ENCODE measurements at places on chromosomes 2 and 18. TPM values are rescaled to one million over a fixed set of nuclear protein-coding genes. Genes with fewer than 3 reads are reported as not detected.

The USP14 gene
- 53.9 TPM for total RNA-seq

DNA sequence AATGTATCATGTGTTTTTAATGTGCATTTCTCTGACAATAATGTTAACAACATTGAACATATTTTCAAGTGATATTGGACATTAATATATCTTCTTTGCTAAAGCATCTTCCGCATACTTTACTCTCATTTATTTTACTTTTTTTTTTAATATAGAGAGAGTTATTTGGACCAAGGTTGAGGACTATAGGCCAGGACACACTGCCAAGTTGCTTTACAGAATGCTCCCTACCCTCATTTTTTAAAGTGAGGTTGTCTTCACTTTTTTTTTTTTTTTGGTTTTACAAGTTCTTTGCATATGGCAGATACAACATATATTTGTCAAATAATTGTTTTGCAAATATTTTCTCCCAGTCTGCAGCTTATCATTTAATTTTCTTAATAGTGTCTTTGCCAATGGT is 201.8 kb downstream of the OSR1 start:
- DNase-seq, result no peak

- no peak for DNase-seq
Measured at GRCh38 chr18:74110976-74111375, 36.7 kb downstream of the FBXO15 start.

The GULP1 gene
- total RNA-seq, result not detected

The C2orf66 gene
- total RNA-seq, result not detected

The AOX1 gene
- total RNA-seq, result not detected

The TMEM247 gene
- total RNA-seq, result not detected

GRCh38 chr2:64952096-64952495 is 37.1 kb upstream of the SLC1A4 start:
- no peak for DNase-seq

DNA sequence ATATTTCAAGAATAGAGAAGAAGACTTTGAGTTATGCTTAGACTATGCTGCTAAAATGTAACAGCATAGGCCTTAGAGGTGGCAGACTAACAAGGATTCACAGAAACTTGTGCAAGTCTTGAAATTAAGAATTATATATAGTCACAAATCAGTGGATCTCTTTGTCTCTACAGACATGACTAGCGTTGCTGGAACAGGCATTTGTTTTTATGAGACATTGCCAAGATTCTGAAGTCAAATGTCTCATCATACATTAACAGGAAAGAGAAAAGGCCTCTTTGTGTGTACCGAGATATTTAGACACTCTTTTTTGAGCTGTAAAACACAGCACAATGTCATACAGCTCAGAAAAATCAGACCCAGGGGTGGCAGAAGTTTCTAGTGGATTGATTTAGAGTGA is 207.1 kb downstream of the TMX3 start:
- no peak for DNase-seq

DNA sequence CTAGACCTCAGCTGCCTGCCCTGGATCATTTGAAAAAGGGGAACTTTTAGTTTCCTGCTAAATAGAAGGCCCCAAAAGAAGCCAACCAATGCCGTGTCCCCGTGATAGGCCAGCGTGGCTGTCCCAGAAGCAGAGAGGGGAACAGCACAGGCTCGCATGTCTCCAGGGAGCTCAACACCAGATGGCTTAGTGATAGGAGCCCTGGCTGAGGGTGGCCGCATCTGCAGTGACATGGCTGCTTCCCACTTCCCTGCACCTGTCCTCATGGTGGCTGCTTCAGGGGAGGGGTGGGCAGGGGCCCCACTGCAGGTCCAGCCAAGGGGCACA is 79.6 kb downstream of the MBP start:
- DNase-seq, result no peak

DNA sequence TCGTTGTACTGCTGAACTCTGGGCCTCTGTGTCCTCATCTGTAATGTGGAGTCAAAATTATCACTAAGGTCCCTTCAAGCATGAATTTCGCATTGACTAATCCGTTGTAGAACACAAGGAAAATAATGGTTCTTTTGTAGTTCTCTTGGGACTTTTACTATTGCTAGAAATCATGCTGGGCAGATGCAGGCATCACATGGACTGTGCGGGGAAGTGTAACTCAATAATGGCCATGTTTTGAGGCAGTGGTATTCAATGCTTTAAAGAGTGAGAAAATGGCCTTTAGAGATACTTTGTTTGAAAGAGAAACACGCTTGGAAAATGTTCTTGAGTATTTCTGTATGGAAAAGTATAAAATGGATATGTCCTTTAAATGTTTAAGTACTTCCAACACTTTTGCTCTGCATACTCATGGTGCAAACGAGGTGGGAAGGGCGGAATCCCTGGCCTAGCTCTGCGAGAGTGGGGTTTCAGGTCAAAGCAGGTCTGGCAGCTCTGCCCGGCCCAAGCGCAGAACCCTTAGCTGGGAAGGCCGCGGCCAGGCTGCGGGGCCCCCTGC is 117.3 kb upstream of the MSTN start:
- no peak for DNase-seq

- DNase-seq, result no peak
Measured at GRCh38 chr2:239719791-239720360, 305.3 kb downstream of the NDUFA10 start.

GRCh38 chr2:186544255-186544675 is 45.6 kb upstream of the ITGAV start:
- no peak for DNase-seq

DNA sequence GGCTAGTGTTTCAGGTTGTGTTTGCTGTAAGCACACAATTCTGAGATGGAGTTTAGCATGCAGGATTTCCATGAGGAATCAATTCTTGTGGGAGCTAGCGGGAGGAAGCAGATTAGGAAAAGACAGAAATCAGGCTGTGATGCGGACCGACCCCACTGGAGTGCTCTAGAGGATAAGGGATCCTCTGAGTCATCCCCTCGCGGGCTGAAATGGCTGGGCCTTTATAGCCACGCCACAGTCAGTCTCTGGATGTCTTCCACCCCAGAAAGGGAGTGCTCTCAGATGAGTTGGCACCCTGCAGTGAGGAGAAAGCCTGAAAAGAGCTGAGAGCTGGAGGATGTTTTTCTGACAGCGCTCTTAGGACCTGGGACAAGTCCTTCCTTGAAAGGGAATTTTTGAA is 102.4 kb downstream of the GALNT3 start:
- DNase-seq, result no peak

- DNase-seq, result no peak
Measured at GRCh38 chr18:75173125-75173432, 35.9 kb downstream of the PTGR3 start.

The DSC3 gene
- total RNA-seq, result not detected

DNA sequence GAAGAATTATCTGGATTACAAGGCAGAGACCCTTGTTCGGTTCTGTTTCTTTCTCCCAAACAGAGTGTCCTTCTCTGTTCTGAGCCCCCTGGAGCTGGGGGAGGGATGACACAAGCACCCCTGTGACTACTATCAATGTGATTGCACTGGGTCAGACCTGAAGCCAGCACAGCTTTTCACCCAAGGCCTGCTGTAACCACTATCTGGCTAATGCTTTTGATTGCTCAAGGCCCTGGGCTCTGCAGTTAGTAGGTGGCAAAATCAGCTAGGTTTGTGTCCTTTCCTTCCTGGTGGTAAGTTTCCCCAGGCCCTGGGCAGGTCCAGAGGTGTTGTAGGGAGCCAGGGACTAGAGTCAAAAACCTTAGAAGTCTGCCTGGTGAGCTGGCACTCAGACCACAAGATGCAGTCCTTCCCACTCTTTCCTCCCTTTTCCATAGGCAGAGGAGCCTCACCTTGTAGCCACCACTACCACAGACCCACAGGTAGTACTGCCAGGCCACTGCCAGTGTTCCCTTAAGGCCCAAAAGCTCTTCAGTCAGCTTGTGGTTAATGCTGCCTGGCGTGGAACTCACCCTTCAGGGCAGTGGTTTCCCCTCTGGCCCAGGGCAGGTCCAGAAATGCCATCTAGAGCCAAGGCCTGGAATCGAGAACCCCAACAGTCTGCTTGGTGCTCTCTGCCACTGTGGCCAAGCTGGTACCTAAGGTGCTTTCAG is 83.0 kb downstream of the FAM117B start:
- DNase-seq, result no peak

The FAM237A gene
- not detected for total RNA-seq

- no peak for DNase-seq
Measured at GRCh38 chr2:189348369-189348768, 92.9 kb upstream of the WDR75 start.

- DNase-seq, result no peak
Measured at GRCh38 chr2:242044313-242044590, 174.7 kb downstream of the RTP5 start.

Data from activated B cell treated with CpG ODN at 0.5 μM for 24 hours (primary cell).